SJCRH30 (cell line): ENCODE measurements at places on chromosomes 3 and 15. TPM values are rescaled to one million over a fixed set of nuclear protein-coding genes. Genes with fewer than 3 reads are reported as not detected.

Gene DZIP1L
- total RNA-seq, result 11.0 and 19.7 TPM in 2 replicates

- DNase-seq, result no peak
These were observed 125.2 kb upstream of the TGFBR2 start for GRCh38 chr3:30481241-30481640.

Gene TPRG1
- 0.04 TPM in 1 of 2 replicates, not detected in the other for total RNA-seq

Gene CLRN1
- not detected in 2 replicates for total RNA-seq

GRCh38 chr3:48016301-48016973, at the start of gene MAP4:
TSS of gene MAP4 (minus strand) at chr3:48016416. CDS start at chr3:47998860, 17,556 bp downstream.
- peak; percentile 42 for DNase-seq

- no peak for DNase-seq
These were observed 59.8 kb upstream of the NR2F2 start for GRCh38 chr15:96270581-96271172.
